ENCODE measurements at places on chromosomes 1 and 21.

DNA sequence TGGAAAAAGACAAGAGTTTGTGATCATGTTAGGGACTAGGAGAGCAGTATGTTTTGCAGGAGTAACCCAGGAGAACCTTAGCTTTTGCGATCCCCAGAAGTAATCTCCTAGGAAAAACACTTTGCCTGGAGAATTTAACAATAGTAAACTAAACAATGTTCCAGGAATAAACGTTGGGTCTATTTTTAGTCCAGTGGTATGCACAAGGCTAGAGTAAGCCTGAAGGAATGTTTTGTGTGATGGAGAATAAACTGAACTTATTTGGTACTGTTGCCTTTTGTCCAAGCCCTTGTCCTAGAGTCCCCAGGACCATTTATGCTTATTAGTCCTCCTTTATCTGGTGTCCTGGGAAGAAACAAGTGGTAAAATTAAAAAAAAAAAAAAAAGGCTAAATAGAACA lies 28.7 kb upstream of the RGS5 start:
- no peak for DNase-seq

GRCh38 chr1:165011991-165012531 lies 344.5 kb downstream of the LMX1A start:
- no peak for DNase-seq

DNA sequence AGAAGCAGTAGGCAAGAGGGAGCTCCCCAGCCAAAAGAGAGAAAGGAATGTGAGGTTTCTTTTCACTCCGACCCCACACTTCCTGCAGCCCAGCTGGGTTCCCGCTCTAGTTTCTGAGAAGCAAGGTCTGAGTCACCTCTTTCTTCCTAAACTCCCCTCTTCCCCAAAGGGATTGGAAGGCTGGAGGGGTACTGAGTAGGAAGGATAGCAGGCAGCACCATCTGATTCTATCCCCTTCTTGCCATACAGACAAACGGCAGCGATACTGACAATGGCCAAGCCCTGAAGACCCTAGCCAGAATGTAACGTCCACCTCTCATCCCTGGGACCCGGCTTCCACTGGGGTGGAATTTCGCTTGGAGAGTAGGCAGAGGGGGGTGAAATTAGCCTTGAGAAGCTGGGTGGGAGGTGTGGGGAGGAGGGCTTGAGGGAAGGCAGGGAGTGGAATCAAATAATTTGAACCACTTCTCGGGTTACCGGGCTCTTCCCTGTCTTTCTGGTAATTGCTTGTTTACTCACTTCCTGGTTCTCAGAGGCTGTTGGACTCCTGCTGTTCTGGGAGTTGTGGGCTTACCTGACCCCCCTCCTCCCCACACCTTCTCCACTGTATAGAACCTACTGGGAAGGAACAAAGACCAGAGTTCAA lies 13.2 kb downstream of the IER5 start:
- no peak for DNase-seq

DNA sequence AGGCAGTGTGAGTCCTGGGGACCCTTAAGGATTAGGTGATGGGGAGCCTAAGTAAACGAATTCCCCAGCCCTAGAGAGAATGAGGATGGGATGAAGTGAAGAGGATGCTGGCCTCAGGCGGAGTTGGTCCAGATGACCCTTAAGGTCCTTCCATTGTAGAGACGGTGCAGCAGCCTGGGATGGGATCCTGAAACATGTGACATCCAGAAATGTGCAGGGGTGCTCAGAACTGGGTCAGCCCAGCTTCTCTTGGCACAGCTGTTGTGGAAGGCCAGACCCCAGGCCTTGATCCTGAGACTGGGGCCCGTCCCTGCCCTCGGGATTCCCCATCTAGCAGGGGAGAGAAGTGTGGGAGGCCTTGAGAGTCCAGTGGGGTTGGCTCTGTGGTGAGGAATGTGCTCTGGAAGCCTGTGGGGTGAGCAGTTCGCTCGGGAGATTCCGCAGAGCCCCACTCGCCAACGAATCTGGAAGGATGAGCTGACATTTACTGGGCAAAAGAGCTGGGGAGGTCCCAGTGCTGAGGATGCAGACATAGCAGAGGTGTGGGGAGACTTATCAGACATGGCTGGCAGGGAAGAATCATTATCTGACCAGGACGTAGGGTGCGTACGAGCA lies 28.1 kb downstream of the A3GALT2 start:
- DNase-seq = no peak

GRCh38 chr1:33727310-33727709 lies 136.6 kb upstream of the HMGB4 start:
- DNase-seq = no peak

DNA sequence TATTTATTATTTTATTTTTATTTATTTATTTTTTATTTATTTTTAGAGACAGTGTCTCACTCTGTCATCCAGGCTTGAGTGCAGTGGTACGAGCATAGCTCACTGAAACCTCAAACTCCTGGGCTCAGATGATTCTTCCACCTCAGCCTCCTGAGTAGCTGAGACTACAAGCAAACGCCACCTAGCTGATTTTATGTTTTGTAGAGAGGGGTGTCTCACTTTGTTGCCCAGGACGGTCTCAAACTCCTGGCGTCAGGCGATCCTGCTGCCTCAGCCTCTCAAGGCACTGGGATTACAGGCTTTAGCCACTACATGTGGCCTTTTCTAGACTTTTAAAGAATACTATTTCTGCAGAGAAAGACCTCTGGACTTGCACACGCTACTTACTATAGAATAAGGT lies 61.3 kb upstream of the C1orf53 start:
- no peak for DNase-seq

GRCh38 chr1:72278461-72278860 lies 3.9 kb downstream of the NEGR1 start:
- DNase-seq = no peak

- no peak for DNase-seq
These were observed 104.1 kb downstream of the SYF2 start for GRCh38 chr1:25128121-25128621.

DNA sequence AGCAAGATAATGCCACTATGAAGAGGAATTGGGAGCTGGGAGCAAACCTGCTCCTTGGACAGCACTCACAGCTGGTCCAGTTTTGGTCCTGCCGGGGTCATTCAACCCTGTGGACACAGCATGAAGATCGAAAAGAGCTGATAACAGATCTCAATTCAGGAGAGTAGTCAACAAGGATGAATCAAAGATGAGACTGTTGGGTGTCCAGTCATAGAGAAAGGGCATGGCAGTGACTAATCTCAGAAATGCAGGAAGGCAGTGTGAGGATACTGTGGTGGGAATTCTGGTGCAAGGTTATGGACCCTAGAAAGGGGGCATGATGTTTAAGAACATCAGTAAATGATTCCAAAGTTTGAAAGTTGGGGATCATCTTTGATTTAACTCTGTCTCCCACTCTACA lies 261.4 kb upstream of the ZP4 start:
- DNase-seq = no peak

GRCh38 chr1:47514229-47514628 lies 76.4 kb downstream of the FOXD2 start:
- DNase-seq = no peak

Data from CD4-positive, alpha-beta T cell treated with Interleukin-21 for 1 hour (primary cell).